ENCODE measurements at places on chromosomes 5 and 9.
A peak's percentile ranks its signal among the peaks of the same experiment; 100 is the strongest.

DNA sequence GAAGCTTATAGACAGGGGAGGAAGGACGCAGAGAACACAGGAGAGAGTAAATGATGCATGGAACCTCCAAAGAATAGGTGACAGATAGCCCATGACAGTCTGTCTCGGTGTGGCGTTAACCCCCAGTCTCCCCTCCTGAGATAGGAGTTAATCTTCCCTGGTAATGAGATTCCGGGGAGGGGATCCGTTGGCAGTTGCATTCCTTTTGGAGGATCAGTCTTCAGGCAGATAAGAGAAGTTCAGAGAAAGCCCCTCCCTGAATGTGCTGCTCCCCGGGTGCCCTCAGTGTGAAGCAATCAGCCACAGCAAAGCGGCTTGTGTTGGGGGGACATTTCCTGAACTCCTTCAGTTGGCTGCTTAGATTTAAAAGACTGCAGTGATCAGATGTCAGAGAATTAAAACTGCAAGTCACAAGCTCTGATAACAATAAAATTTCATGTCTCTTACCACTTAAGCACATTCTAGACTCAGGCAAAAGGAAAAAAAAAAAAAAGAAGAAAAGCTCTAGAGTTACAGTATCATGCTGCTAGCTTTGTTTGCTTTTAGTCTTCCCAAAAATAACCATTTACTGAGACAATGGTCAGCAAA, 121.1 kb downstream of the EGFLAM start:
- no peak for DNase-seq

- peak; percentile 35 for DNase-seq
These were observed at the start of gene BSPRY for GRCh38 chr9:113349445-113350094. BSPRY (plus strand) TSS chr9:113349541; CDS start chr9:113349580, 39 bp downstream.

DNA sequence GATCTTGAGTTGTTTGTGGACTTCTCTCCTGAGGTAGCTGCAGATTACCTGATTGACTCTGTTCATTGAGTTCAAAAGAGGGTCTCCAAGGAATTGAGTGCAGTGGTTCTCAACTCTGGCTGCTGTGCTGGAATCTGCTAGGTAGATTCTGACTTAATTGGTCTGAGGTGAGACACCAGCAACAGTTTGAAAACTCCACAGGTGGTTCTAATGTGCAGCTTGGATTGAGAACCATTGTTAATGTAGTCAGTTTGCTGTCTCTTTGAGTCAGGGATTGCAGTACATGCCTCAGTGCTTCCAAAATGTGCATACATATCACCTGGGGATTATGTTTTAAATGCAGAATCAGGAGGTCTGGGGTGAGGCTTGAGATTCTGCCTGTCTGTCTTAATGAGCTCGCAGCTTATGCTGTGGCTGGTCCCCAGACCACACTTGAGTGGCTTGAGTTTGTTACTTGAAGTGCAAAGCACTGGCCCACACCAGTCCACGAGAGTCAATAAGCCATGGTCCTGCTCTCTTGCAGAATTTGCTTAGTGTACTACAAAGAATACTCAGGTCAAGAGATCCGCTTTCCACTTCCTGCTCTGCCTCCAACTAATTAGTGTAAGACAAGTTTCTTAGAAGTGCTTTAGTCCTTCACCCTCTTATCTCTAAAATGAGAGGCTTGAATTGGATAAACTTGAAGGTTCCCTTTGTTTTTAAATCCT, 82.3 kb downstream of the ATG10 start:
- no peak for DNase-seq

DNA sequence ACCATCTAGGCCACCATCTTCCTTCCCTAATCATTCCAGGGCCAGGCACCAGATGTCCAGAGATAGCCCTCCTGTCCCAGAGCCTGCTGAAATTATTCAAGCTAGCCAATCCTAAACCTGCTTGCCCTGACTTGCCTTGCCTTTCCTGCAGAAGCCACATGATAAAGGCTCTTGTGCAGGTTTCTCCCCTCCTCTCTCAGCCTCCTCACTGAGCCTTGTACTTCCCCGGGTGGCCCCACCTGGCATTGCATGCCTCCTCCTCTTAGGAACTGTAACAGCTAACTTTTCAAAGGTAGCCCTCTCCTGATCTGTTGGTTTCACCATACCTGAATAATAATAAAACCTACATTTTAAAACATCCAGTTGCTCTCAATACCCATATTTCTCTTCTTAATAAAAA, 42.6 kb downstream of the DIRAS2 start:
- DNase-seq = no peak

GRCh38 chr5:173888473-173889131, 453 bp downstream of the CPEB4 start:
- DNase-seq = peak; percentile 12

GRCh38 chr5:78506261-78507024, 142.1 kb downstream of the LHFPL2 start:
- no peak for DNase-seq

- peak; percentile 19 for DNase-seq
These were observed 141.5 kb downstream of the TSSK1B start for GRCh38 chr5:113293068-113293974.

All from Daoy (cell line).